HT1080 (cell line): ENCODE measurements at places on chromosomes 3 and 15.

GRCh38 chr3:38141173-38141951, 2.9 kb downstream of the MYD88 start:
- DNase-seq, result no peak

GRCh38 chr3:66037986-66038369, 740 bp downstream of the MAGI1 start:
- DNase-seq, result peak; percentile 3

DNA sequence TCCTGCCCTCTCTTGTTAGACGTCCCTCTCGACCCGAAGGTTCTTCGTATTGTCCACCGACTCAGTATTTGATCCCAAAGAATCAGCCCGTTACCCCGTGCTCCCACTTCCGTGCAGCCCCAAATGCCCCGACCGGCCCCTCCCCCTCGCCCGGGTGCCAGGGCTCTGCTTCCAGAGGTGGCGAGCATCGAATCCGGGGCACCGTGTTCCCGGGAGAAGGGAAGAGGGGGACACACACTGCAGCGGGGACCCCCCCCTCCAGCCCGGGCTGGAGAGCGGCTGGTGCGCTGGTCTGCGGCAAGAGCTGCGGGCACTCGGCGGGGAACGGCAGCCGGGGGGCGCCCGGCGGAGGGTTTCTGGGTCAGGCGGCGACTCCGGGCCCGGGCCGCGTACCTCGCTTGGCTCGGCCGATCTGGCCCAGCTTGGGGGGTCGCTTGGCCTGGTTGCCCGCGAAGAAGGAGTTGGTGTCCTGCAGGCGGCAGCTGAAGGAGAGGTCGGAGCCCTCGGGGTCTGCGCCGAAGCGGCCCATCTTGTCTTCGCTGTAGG, 556 bp downstream of the CAMK2N2 start:
- DNase-seq, result no peak

DNA sequence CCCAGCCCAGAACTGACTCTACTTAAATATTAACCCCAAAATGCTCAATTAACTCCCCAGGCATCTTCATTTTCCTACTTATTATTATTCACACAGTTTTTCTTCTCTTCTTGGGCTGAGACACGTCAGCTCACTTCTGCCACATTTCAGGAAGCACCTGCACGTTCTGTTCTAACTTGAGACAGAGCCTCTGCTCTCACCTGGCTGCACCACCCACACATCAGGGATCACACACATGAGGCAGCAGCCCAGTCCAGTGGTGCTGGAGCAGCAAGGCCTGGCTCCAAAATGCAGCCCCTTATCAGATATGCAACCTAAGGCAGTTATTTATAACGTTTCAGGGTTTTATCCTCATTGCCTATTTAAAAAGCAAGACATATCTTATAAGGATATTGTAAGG, 127.5 kb downstream of the OSBPL10 start:
- DNase-seq, result no peak

GRCh38 chr3:72960812-72961518, 35.6 kb upstream of the PPP4R2 start:
- no peak for DNase-seq

DNA sequence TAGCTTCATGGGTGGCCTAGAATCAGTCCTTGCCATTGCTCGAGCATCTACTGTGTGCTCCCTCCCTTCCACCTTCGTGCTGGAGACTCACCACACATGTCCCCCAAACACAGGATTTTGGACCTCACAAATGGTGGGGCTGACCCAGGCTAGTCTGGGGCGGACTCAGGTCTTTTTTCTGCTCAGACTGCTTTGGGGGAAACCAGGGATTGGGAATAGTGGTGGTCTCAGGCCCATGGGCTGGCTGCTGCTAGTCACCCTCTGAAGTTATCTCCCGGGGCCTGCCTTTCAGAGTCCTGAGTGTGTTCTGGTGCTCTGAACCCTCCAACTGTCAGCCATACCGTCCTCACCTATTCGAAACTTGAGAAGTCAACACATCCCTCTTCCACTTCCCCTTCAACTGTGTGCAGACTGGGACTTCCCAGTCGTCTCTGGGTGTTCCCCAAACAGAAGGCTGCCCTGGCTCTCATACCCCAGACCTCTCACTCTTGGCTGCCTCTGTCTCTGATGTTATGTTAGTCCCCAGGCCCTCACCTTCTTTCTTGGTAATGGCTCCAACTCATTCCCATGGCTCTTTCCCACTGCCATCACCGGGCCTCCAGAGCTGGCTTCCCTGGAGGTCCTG, 46.0 kb downstream of the PPCDC start:
- DNase-seq, result no peak

- no peak for DNase-seq
Measured at GRCh38 chr3:25155652-25156471, 272.2 kb upstream of the RARB start.

DNA sequence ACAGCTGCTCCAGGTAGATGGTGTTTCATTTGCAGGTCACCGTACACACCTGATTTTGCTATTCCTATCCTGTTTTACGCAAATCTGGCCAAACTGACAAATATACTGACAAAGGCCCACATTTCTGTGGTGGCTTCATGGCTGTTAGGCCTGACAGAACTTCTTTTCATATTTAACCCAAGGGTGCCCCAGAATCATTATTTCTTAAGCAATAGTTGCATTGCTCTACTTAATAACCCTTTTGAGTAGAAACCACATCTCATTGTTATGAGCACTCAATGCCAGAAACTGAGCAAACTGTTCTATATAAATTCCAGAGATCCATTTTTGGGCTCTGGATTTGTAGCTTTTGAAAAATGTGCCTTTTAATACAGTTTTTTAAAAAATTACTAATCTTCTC, 19.4 kb downstream of the ASTE1 start:
- no peak for DNase-seq

- DNase-seq, result peak; percentile 64
Measured at GRCh38 chr3:105365391-105366325, 1.1 kb upstream of the ALCAM start.

DNA sequence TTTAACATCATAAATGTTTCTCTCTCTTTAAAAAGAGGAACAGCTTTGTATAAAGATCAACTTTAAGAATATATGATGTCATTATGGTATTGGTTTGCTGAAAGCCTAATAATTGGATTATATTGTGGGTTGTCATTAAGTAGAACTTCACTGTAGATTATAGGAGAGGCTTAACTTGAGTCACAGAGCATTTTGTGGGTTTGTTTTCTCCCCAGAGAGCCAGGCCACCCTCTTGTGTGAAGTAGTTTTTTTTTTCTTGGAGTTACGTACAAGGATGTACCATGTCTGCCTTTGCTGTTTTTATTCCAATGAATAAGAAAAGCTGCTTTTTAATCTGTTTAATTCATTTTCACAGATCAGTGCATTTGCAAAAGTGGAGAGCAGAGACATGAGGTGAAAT, 354.8 kb upstream of the TBL1XR1 start:
- DNase-seq, result no peak

- DNase-seq, result peak; percentile 88
Measured at GRCh38 chr3:172965256-172965655, 175.8 kb downstream of the SPATA16 start.
